Effector CD8-positive, alpha-beta T cell (primary cell): ENCODE measurements at places on chromosomes 2 and 18.

DNA sequence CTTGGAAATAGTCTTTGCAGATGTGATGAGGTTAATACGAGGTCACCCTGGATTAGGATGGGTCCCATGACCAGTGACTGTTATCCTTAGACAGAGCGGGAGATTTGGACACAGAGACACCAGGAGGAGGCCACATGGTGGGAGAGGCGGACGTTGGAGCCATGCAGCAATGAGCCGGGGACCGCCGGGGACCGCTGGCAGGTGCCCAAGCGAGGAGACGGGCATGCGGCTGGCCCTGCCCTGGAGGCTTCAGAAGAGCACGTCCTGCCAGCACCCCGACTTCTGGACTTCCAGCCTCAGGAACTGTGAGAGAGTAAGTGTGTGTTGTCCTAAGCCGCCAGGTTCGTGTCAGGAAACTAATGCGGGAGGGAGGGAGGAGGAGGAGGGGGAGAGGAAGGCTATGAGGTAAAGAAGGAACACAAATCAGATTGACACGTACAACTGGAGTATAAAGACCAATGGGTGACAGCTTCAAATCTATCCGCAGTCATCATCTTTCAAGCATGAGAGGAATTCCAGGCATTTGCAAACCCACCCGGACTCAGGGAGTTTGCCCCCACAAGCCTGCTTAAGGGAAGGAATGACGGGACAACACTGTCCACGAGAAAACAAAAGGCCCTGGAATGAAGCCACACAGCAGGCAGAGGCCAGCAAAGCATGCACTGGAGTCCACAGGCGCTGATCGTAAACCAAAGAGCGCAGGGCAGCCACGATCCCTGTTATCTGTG is 11.6 kb upstream of the BOK start:
- DNase-seq = no peak

GRCh38 chr2:1973636-1974035 is 229.3 kb upstream of the PXDN start:
- no peak for DNase-seq

DNA sequence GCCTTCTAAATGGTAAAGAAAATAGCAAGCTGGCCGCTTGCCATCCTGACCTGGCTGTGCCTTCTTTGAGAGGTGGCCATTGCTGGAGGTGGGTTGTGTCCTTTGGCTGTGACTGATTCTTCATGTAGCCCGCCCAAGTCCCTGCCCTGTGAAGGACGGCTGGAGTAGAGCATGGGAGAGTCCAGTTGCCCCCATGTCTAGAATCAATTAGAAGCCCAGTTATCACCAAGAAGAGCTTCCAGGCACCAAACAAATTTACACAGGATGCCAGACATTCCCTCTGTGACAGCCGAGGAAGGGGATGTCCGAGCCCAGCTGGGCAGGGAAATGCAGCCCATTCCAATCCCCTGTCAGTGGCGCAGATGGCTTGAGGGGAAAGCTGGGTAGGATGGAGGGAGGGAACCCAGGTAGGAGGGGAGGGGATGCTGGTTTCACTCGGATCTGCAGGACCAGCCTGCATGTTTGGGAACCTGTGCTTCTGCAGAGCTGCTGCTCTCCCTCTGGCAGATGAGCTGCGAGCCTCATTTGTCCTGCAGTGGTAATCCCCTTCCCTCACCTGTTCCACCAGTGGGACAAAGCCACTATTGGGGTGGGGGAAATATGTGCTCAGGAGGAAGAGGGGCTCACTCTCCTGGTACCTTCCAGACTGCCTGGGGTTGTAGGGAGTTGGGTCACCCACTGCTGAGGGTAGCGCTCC is 25.7 kb upstream of the ASB18 start:
- no peak for DNase-seq

GRCh38 chr2:190999058-190999457 is 14.9 kb downstream of the STAT1 start:
- no peak for DNase-seq

- DNase-seq = no peak
Observed at GRCh38 chr2:25330937-25331336, 10.8 kb downstream of the DNMT3A start.

GRCh38 chr2:237892984-237893595 is 33.7 kb downstream of the RAMP1 start:
- DNase-seq = no peak

- no peak for DNase-seq
Observed at GRCh38 chr18:38619129-38619528, 1053.5 kb upstream of the CELF4 start.

- DNase-seq = no peak
Observed at GRCh38 chr2:222408684-222409083, 15.7 kb upstream of the SGPP2 start.

DNA sequence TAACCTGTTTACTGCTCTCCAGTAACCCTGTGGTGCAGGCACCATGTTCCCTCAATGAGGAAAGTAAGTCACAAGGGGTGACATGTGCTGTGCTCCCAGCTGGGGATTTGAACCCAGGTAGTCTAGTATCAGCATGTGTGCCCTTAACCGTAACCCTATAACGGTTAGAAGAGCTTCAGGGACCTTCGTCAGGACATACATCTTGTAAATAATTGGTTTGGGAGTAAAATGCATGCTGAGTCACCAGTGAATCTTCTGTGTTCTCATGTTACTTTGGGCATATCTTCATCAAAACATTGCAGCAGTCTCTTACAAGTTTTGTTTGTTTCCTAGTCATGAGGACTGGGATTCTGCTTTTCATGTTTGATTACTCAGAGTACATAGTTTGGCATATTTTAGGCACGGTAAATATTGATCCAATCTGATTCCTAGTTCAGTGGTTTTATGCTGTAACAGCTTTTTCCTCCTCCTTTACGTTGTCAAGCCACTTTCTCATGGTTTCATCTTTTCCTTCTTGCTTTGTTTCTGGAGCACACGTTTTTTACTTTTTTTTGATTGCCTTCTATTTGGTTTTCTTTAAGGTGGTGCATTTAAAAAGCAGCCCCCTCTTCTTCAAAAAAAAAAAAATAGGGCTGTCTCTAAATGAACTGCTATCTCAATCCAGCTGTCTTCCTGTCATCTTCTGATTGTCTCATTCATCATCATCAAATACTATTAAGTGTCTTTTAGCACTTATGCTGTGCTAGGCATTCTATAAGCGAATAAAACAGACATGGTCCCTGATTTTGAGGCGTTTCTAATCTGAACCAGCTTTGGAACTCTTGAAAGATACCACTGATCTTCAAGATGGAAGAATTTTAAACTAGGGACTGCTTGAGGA is 50.4 kb downstream of the CLIP4 start:
- DNase-seq = no peak
